ENCODE measurements at places on chromosomes 5 and 9.

DNA sequence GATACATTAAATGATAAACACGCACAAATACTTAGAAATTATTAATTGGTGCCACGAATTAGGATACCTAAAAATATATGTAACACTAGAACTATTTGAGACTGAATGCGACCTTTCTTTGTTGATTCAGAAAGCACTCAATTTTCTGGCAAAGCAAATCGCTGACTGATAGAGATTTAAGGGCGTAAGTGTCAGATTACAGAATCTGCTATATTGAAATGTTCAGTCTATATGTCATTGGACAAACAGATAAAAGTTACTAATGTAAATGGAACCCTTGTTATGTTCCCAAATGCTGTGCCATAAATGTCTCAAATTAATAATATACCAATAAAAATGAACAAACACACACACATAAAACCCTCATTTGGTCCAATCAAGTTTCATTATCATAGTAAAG lies 137.9 kb downstream of the MPDZ start:
- no peak for DNase-seq

DNA sequence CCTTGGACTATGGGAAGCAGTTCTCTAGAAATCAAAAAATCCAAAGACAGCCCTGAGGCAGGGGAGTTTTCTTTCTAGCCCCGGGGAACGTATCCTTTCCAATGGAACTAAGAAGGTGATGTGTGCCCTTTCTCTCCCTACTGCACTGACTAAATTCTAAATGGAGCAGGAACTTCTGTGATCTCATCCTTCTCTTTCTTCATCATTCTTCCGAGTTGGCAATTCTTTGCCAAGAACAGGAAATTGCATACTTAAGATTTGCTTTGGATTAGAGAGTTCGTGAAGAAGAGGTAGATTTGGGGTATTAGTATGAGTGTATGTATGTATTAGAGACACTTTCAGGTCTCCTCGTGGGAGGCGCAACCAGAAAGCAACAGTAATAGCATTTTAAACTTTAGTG lies 178.0 kb upstream of the PIK3R1 start:
- no peak for DNase-seq

GRCh38 chr9:137670391-137671195 lies 51.8 kb downstream of the EHMT1 start:
- no peak for DNase-seq

DNA sequence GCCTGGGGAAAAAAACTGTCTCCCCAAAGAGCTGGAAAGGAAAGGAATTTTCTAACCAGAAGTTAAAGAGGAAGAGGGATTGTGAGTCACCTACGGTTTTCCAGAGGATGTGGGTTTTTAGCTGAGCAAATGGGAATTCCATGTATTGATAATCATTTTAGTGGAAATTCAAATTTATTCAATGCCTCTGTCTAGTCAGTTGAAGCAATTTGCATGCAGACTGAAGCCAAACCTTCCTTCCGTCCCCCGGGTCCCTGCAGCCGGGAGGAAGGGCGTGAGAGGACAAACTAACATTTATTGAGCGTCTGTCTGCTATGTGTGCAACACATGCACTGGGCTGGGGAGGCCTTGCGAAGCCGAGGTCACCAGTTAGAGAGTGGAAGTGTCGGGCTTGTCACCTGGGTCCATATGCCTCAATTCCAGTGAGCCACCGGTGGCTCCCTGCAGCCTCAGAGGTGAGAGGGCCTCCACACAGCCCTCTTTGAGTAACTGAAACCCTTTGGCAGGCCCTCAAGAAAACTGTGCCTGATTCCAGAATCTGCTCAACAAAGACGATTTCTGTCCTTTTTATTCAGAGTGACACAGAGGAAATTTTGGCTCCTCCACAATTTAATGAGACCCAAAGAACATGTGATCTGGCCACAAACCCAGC lies 70.3 kb downstream of the COL27A1 start:
- DNase-seq, result peak; percentile 15

DNA sequence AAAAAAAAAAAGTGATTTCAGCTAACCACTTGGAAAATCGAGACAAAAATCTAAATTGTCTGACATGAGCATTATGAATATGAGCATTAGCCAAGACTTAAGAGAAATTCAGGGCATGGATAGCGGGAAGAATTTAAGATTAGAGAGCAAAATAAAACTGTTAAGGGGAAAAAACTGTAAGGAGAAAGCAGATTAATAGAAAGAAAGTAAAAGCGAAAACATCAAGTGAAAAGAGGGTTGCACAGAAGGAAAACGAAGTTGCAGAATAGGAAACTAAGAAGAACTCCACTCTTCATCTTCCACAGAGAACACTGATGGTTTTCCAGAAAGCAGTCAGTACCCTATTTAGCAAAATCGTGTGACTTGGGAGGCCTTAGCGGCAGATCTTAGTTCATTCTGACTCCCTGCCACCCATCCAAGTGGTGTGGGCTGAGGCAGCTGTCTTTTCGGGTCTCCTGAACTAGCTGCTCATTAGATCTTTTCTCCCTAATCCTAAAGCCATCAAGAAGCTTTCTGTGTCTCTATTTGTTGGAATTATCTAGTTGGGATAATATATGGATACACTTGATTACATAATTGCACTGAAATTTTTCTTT lies 3.7 kb downstream of the NIM1K start:
- no peak for DNase-seq

DNA sequence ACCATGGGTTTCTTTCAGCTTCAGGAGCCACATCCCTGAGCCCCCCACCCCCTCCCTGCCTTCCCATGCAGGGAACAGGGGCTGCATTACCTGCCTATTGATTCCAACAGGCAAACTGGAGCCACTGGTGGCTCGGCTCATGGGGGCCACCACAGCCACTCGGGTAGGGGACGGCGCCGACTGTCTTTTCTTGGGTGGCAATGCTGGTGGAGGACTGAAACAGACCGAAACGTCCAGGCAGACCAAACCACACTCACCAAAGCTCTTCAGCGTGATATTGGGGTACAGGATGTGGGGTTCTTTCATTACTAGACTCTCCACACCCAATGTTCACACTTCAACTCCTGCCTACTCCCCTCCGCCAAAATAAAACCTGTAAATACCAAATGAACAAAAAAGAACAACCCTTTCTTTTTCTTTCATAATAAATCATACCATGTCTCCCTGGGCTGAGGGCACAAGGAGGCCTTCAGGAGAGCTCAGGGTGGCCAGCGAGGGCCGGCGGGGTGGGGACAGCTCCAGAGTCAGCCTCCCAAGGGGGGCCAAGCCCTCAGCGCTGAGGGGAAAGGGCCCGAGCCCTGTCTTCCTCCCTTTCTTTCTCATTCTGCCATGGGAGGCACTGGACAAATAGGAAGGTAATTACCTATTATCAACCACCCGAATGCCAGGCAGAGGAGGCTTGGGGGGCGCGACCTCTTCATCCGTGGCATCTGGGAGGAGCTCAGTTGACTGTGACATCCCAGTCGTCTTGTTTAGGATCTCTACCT lies 83.3 kb downstream of the PRRT1B start:
- no peak for DNase-seq

- no peak for DNase-seq
These were observed 23.0 kb downstream of the VAV2 start for GRCh38 chr9:133968966-133969617.

GRCh38 chr5:1734271-1734907 lies 65.2 kb downstream of the MRPL36 start:
- no peak for DNase-seq

GRCh38 chr5:147485046-147485445 lies 24.8 kb downstream of the DPYSL3 start:
- DNase-seq, result no peak

DNA sequence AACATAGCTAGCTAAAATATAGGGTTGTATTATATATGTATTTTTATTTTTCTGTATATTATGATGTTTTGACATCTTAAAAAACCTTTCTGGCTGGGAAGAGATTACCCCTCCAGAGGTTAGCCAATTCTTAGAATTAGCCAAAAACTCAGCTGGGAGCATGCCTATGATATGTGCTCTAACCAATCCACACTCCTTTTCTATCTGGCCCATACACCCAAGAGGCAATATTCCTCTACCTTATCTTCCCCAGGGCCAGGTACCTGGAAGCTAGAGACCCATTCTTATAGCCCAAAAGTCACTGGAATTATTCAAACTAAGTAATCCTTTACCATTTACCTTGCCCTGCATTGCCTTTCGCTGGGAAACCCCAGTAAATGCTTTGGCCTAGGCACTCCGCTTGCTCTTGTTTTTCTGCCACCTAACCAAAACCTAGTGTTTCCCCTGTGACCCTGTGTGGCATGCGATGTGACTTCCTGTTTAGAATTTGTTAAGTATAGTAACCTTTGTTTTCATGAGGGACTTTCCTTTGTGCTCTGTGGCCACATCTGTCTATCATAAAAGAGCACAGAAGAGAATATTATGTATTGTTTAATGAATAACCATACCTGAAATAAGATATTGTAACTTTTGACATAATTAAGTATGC lies 37.4 kb downstream of the CSNK1G3 start:
- no peak for DNase-seq

GRCh38 chr5:91257301-91257700 lies 125.8 kb downstream of the ARRDC3 start:
- DNase-seq, result no peak

DNA sequence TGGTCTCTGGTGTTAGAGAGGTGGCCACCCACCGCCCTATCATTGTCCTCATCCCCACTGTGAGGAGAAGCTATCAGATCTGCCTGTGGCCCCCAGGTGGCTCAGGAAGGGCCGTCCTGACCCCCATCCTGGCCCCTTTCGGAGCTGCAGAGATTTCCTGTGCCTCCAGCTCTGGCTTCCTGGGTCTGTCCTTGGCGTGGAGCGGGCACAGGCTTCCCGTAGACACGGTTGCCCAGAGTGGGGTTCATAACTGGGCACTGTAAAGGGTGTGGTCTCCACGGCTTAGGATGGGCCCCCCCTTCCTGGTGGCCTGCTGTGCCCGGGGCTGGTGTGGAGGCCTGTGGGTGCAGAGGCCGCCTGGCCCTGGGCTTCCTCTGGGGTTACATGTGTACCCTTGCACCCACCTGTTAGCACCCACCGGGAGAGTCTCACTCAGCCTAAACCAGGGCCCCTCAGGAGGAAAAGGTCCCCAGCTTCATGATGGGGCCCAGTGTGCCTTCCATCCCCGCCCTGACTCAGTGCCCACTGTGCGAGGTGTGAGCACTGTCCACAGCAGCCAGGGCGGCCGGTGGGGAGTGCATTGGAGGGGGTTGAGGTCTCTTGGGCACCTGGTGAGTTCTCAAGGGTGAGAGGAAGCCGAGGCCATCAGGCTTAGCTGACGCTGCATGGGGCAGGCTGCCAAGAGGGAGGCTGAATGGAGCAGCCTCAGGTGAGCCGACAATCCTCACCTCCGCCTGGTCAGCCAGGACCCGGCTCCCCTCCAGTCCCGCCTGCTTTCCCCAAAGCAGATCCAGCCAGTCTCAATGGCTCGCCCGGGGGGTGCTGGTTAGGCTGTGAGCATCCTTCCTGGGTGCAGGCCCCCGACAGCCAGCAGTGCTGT lies 15.3 kb upstream of the AJM1 start:
- no peak for DNase-seq

GRCh38 chr5:1005904-1006655 lies 2.5 kb upstream of the NKD2 start:
- DNase-seq, result no peak

- DNase-seq, result no peak
These were observed 20.3 kb downstream of the CDC14B start for GRCh38 chr9:96599298-96599697.

DNA sequence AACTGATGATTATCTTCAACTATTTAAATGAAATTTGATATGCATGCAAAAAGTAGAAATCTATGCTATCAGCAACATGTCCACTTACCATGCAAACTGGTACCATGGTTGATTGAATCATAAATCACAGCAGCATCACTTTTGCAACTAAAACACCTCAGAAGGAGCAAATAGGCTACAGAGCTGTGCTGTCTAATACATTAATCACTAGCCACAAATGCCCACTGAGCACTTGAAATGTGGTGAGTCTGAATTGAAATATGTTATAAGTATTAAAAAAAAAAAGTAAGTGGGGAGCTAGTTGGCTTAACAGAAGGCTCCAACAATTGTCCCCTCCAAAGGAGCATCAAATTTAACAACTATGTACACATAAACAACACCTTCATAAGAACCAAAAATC lies 112.5 kb downstream of the FAM114A2 start:
- no peak for DNase-seq

- no peak for DNase-seq
These were observed 96.3 kb downstream of the TTLL11 start for GRCh38 chr9:121996783-121997182.

GRCh38 chr5:76622076-76622475 lies 1.1 kb downstream of the F2RL2 start:
- no peak for DNase-seq

DNA sequence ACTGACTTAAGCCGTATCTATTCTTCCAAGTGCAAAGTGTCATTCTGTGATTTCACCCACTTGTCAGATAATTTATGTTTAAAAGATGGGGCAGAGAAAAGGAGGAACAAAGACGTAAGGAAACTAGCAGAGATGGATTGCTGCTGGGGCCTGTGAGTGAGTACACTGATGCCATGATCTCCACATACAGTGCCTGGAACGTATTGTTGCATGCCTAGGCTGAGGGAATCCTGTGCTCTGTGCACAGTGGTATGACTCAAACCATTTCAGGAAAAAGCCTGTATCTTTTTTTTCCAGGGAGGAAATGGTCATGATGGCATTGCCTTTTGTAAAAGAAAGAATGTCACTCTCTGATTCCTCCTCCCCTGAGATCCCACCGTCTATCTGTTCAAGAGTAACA lies 359.5 kb upstream of the ADAMTS16 start:
- no peak for DNase-seq

DNA sequence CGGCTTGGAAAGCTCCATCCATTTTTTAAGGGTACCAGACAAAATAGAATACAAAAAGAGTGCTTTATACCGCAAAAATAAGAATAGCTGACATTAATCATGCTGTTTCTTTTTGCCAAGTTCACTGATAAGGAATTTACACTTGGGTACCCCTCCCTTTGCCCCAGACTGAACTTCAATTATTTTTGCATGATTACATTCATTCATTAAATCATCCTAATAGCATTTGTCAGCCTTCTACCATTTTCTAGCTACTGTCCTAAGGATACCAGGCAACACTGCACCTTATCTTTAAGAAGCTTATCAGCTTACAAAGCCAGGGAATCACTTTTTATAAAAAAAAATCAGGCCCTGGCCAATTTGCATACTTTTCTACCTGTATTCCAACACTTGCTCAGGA lies 48.4 kb downstream of the YIPF5 start:
- no peak for DNase-seq

GRCh38 chr9:116417464-116417863 lies 263.9 kb downstream of the PAPPA start:
- DNase-seq, result no peak

- DNase-seq, result no peak
These were observed 37.5 kb upstream of the RGMB start for GRCh38 chr5:98735806-98736507.

GRCh38 chr5:72480841-72481240 lies 26.4 kb downstream of the ZNF366 start:
- DNase-seq, result no peak

DNA sequence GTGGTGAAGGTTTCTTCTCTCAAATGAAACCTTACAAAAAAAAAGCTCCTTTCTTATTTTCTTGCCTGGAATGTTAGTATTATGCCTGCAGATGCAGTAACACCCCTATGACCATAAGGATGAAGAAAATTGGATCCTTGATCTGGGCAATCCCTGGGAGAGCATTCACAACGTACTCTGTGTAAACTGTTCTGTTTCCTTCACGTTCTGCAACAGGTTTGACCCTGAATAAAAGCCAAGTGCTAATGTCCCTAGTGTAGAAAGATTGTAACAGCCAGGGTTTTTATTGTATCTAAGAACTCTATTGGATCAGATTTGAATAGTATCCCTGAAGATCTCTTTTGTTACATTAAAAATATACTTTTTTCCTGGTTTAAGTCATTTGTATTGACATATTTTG lies 1639.6 kb upstream of the ACO1 start:
- no peak for DNase-seq

Measured in amygdala (tissue), 56 donors.